ENCODE measurements at places on chromosomes 7 and 10.

DNA sequence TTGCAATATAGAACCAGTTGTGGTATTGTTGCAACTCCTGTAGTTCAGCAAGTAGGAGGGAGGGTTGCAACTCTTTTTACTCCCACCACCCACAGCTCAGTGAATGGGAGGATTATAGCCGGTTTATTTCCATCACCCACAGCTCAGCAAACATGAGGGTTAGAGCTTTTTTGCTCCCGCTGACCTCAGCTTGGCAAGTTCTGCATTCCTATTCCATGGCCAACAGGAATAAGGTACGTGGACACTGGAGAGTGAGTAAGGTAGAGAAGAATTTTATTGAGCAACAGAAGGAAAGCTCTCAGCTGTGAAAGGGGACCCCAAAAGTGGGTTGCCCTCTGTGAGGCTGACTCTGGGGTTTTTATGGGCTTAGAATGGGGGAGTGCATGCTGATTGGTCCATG, 167.1 kb upstream of the SMIM30 start:
- DNase-seq: no peak

DNA sequence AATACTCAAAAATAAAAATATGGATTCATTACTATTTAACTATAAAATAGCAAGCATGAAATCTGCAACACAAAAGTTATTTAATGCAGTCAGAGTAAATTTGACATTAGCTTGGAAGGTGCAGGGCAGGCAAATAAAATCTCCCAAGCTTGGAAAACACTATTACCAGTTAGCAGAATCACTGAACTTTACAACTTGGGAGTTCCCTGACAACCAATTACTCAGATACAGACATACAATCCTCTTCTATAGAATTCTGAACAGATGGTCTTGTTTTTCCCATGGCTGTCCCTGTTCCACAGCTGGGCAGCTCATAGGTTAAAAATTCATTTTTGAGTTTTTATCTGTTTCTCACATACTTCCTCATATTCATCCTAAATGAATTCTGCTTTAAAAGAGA, 1002.6 kb downstream of the SORCS3 start:
- DNase-seq: no peak

DNA sequence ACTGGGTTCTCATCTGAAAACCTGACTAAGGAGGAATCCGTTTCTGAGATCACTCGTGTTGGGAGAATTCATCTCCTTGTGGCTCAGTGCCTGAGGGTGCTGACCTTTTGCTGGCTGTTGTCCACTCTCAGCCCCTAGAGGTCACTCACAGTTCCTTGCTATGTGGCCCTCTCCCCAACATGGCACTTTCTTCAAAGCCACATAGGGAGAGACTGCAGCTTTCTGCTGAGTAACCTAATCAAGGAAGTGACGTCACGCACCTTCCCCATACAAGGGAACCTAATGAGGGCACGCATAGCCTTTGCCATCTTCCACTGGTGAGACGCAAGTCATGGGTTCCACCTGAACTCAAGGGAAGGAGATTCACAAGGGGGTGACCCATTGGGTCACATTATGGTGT, 23.2 kb downstream of the STEAP1B start:
- DNase-seq: no peak

- DNase-seq: no peak
Measured at GRCh38 chr7:151837285-151838042, 39.5 kb downstream of the PRKAG2 start.

- no peak for DNase-seq
Measured at GRCh38 chr7:109996927-109997326, 1094.0 kb upstream of the LRRN3 start.

DNA sequence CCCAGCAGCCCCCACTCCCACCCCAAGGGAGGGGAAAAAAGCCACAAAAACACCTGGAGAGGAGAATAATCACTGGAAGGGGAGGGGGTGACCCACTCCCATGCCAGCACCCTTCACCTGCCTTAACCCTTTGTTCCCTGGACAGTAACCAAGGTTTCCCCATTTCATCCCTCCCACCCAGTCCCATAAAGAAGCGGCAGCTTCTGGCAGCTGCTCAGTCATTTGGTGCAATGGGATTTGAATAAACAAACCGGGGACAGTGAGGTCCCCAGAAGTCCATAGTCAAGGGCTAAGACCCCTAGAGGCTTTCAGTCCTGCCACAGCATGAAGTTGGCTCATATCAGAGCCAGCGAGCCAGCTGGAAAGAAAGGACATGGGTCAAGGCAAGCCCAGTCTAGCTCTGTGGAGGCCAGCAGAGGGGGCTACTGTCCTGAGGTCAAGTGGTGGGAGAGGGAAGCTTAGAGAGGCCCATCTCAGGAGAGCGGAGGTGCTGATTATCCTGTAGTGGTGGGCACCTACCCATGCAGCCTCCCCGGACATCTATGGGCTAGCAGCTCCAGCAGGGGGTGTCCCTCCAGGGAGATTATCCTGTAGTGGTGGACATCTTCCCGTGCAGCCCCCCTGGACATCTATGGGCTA, 58.9 kb upstream of the LBX1 start:
- no peak for DNase-seq

GRCh38 chr7:69403169-69403568, 195.1 kb upstream of the AUTS2 start:
- no peak for DNase-seq
